ENCODE measurements at places on chromosomes 2 and 18.

DNA sequence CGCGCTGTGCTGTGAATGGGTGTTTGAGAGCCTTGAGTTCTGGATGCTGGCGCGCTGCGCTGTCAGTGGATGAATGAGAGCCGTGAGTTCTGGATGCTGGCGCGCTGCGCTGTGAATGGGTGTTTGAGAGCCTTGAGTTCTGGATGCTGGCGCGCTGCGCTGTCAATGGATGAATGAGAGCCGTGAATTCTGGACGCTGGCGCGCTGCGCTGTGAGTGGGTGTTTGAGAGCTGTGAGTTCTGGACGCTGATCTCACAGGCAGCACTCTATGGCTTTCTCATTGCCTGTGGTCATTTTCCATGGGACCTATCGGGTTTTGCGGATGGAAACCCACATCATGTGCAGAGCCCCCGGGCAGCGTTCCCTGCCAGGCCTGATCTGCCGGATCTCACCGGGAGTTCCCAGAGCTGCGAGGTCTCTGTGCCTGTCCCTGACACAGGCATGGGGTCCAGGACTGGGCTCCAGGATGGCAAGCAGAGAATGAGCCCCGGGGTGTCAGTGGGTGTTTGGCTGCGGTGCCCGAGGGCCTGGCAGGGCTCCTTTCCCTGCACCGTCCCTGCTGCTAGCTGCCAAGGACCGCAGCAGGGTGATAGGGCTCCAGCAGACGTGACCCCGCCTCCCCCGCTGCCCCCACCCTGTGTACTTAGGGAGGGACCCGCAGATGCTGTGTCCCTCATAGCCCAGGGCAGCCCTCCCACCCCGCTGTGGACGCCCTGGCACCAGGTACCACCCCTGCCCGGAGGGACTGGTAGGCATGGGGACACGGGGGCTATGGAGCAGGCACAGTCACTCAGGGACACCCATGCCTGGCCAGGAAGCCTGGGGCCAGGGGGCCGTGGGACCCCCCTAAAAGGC is 9.7 kb downstream of the PDCD1 start:
- no peak for DNase-seq

GRCh38 chr2:25309402-25309801 is 32.3 kb downstream of the DNMT3A start:
- peak; percentile 42 for DNase-seq

- no peak for DNase-seq
Observed at GRCh38 chr2:26969077-26969844, 1.2 kb upstream of the MAPRE3 start.

- no peak for DNase-seq
Observed at GRCh38 chr2:38466876-38467767, 90.0 kb upstream of the ATL2 start.

DNA sequence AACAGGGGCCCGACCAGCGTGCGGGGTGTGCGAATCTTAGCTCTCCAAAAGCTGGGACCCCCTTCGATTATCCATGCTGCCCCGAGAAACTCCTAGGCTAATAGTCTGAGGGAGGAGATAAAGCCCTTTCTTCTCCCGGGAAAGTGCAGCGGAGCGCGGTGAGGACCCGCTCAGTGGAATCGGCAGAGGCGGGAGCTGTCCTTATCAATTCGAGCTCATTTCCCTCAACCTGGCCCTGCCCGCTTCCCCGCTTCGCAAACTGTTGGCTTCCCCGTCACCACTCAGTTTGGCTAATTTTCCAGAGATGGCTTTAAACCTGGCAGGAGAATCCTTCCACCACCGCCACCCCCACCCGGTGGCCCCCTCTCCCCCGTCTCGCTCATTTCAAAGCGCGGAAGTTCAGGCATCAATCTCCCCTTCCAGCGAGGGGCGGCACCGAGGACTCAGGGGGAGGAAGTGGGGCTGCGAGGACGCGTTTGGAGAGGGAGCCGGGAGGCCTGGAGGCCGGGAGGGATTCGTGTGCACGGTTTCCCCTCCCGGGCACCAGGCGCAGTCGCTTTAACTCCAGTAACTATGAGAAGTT is 1.6 kb downstream of the KLHL14 start:
- no peak for DNase-seq

GRCh38 chr2:186827862-186828492 is 21.0 kb downstream of the ZSWIM2 start:
- DNase-seq: no peak

Measured in T-helper 1 cell (primary cell).